MM.1S (cell line): ENCODE measurements at places on chromosomes 7 and 10.

- DNase-seq, result no peak
Measured at GRCh38 chr10:79331709-79332108, 15.6 kb upstream of the PPIF start.

GRCh38 chr10:95518455-95519452 lies 42.4 kb downstream of the SORBS1 start:
- DNase-seq, result no peak

- no peak for DNase-seq
Measured at GRCh38 chr7:7967886-7968543, 581 bp upstream of the GLCCI1 start.

GRCh38 chr7:32462977-32463376 lies 27.2 kb downstream of the LSM5 start:
- no peak for DNase-seq

DNA sequence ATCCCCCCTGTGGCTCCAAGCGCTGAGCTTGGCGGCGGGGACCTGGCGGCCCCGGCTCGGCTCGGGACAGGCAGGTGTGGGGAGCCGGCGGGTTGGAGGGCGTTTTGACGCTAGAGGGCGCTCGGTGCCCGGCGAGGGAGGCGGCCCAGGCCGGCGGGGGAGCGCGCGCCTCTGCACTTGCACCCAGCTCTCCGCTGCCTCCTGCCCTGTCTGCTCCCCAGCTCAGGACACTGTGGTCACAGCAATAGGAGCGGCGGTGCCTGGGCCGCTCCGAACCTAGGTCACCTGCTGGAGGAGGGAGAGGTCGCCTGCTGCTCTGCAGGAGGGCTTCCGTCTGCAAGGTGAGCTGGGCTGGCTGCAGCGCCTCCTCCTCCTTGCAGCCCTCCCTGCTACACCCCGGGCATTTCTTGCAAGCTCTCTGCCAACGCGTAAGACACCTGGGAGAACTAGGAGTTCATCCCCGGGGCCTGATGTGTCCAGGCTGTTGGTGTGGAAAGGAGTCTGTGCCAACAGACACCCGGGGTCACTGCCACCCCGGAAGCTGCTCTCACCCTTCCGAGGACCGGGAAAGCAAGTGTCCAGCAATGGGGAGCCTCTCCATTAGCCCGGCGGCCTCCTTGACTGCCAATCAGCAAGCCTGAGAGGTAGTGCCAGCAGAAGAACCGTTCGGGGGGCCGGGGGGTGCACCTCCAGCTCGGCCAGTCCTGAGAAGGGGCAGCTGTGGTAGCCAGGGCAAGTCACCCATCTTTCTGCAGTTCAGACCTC lies 620.4 kb downstream of the GALNT17 start:
- DNase-seq, result peak; percentile 58

GRCh38 chr10:32454148-32454547 lies 8.2 kb downstream of the CCDC7 start:
- DNase-seq, result no peak

GRCh38 chr10:60714233-60714632 lies 64.0 kb upstream of the CDK1 start:
- peak; percentile 65 for DNase-seq

- DNase-seq, result peak; percentile 47
Measured at GRCh38 chr10:70503776-70504175, 25.2 kb downstream of the PALD1 start.

- DNase-seq, result no peak
Measured at GRCh38 chr10:131926253-131926652, 25.4 kb downstream of the PPP2R2D start.

GRCh38 chr7:130831817-130832481 lies 97.9 kb upstream of the KLF14 start:
- DNase-seq, result peak; percentile 35

- no peak for DNase-seq
Measured at GRCh38 chr10:43013065-43013464, 63.8 kb upstream of the RET start.

GRCh38 chr7:81626008-81626407 lies 143.8 kb downstream of the HGF start:
- no peak for DNase-seq

- no peak for DNase-seq
Measured at GRCh38 chr7:82534684-82535083, 91.1 kb upstream of the CACNA2D1 start.

GRCh38 chr10:47424231-47424630 lies 40.1 kb upstream of the ZNF488 start:
- no peak for DNase-seq

GRCh38 chr10:61901829-61902444 lies 438 bp downstream of the ARID5B start:
- DNase-seq, result peak; percentile 44

- DNase-seq, result no peak
Measured at GRCh38 chr10:71582019-71582418, 137.6 kb downstream of the C10orf105 start.
